ENCODE measurements at places on chromosomes 2 and 18.

DNA sequence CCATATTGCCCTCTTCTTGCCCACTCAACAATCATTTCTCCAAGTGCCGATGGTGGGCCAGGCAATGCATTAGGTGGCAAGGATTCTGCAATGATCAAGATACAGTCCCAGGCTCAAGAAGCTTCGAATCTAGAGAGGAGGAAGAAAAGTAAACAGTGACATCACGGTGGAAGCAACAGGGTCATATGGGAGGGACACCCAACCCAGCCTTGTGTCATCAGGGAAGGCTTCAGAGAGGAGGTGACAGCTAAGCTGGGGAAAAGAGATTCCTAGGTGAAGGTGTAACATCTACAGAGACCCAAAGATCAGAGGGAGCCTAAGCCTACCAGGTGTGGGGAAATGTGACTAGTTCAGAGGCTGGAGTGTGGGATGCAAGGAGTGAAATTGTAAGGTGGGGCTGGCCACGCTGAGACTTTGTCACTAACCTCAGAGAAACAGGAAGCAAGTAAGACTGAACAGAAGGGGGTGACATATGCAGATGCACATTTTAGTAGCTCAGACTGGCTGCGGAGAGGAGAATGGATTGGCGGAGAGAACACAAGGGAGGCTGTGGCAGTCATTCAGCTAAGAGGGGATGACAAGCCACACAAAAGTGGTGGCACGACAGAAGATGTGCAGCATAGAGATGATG lies 104.9 kb downstream of the ANKRD44 start:
- no peak for DNase-seq

- peak; percentile 16 for DNase-seq
These were observed 3.1 kb downstream of the GYPC start for GRCh38 chr2:126658905-126659561.

DNA sequence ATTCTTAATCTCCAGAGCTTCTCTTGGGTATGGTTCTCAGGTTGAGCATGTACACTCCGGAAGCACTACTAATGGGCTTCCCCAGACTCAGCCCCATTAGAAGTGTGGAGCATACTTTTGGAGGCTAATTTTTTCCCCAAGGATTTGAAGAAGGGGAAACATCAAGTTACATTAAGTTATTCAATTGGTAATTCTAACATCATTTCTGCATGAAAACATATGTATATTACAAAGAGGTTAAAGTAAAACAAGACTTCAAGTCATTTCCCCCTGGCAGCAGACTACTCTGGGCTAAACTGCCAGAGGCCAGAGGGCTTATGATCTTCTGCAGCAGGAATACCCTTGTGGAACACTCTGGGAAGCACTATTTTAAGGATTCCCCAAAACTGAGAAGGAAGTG lies 227.7 kb upstream of the STK17B start:
- DNase-seq = no peak

GRCh38 chr2:144128130-144128746 lies 391.7 kb downstream of the ZEB2 start:
- DNase-seq = no peak

- no peak for DNase-seq
These were observed 240.2 kb upstream of the TANK start for GRCh38 chr2:160920061-160920460.

GRCh38 chr2:201176081-201176481 lies 6.9 kb upstream of the CASP10 start:
- no peak for DNase-seq

- DNase-seq = no peak
These were observed 161.6 kb downstream of the RDH14 start for GRCh38 chr2:18398833-18399232.

DNA sequence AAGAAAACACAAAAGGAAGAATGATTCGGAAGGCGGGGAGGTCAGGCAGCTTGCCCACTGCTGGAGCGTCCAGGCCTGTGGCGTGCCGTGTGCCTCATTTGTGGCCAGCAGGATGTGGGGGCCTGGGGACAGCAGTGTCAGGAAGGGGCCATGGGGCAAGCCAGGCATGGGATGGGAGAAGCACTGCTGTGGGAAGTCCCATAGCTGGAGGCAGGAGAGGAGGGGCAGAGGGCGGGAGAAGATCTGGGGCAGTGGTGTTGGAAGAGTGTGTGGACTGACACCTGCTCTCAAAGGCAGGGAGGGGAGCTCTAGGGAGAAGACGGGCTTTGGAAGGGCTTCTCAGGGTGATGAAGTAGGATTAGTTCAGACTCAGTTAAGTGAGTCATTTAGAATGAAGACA lies 133.7 kb downstream of the ACOXL start:
- no peak for DNase-seq

GRCh38 chr2:106304612-106305184 lies 110.6 kb upstream of the UXS1 start:
- DNase-seq = no peak

DNA sequence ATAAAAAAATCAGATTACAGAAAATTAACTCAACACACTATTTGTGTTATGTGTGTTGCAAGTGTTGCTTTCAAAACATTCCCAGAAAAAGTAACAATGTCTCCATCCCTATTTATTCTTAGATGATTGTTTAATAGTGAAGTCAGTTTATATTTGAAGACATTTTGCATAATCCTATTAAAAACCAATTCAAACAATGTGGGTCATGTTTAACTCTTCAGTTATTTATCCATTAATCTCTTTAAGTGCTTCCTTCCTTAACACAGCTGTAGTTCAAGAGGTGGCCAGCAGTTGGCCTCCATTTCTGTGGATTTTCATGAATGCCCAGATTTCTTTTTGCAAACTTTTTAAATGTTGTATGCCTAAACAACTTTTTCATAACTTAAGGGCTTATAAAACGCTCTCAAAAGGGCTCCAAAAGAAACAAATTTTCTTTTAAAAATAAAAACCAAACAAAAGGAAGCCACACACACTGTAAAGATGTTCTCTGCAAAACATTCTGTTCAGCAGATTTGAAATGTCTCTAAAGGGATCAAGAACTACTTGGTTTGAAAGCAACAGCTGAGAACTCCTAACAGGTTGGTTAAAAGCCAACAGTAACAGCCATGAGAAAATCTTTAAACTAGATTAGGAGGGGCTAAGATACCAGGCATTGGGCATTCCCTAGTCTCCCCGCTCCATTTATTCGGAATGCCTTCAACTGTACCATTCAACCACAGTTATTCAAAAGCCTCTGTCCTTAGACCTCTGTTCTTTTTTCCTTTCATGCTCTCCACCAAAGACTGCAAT lies 71.5 kb downstream of the THADA start:
- DNase-seq = no peak

DNA sequence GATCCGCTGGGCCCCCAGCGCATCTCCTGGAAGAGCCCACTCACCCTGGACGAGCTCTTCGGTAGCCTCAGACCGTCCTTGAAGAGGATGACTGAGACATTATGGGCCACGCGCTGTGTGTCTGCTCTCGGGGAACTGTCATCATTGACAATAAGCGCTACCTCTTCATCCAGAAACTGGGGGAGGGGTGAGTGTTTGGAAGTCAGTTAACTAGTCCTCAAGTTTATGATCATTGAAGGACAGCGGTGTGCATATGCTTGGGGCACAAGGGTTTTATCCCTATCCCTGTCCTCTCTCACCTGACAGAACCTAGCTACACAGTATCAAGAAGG lies 586 bp downstream of the STK16 start:
- DNase-seq = no peak

DNA sequence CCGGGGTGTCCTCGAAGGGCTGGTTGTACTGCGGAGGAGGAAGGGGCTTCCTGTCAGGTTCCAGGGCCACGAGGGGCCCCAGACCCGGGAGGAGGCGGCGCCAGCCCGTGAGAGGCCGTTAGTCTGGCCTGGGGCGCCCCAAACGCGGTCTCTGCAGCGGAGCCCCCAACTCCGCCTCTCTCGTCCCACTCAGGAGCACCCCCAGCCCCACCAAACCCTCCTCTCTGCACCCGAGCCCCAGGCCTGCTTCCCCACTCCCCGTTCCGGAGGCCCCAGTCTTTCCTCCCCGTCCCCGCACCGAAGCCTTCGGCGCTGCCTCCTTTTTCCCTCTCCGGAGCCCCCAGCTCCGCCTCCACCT lies 473 bp downstream of the HJURP start:
- DNase-seq = no peak

DNA sequence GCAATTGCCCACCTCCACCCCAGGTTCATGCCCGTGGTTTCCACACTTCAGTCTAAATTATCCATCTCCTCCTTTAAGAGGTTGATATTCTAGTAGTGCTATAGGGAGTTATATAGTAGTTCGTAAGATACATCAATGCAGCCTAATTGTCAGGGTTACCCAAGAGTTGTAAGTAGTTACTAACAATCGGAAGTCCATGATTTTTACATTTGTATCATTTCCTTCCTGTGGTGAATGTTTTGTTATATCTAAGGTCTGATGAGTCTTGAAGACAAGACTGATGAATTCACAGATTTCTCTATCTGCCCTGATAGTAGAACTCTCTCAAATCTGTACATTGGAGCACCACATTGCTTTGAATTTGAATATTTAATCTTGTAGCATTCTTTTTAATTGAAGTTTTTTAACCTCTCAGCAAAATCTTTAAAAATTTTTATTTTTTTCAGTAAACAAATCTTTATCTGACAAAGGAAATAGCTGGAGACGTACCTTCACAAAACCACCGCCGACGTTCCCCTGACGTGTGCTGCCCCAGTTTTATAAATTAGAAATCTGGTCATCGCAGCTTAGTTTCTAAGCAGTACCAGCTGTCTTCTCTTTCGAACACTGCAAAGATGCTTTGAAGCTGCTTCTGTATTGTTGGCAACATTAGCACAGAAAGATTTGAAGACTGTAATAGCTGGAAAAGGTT lies 264.5 kb downstream of the SOCS6 start:
- DNase-seq = no peak

DNA sequence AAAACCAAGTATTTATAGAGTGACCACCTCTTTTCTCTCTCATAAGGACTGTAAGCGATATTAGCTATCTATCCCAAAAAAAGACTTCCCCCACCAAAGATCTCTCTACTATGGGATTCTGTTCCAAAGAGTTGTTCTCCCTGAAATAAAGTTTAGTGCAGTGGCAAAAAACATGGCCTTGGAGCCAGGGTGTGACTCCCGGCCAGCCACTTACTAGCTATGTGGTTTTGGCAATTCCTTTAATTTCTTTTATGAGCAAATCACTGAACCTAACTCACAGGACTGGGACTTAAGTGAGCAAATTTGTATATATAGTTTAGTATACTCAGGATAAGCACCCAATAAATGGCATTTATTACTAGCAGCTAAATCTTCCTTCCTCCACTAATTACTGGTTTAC lies 42.6 kb downstream of the SESTD1 start:
- DNase-seq = no peak

GRCh38 chr2:233919319-233919718 lies 2.1 kb downstream of the TRPM8 start:
- DNase-seq = no peak

- no peak for DNase-seq
These were observed 1010.9 kb upstream of the NXPH2 start for GRCh38 chr2:139790807-139791752.

GRCh38 chr2:103459283-103459682 lies 697.5 kb downstream of the TMEM182 start:
- DNase-seq = no peak

GRCh38 chr18:23177433-23178072 lies 42.3 kb downstream of the CABLES1 start:
- DNase-seq = no peak

GRCh38 chr2:44171018-44171417 lies 2.3 kb downstream of the PPM1B start:
- DNase-seq = peak; percentile 57

DNA sequence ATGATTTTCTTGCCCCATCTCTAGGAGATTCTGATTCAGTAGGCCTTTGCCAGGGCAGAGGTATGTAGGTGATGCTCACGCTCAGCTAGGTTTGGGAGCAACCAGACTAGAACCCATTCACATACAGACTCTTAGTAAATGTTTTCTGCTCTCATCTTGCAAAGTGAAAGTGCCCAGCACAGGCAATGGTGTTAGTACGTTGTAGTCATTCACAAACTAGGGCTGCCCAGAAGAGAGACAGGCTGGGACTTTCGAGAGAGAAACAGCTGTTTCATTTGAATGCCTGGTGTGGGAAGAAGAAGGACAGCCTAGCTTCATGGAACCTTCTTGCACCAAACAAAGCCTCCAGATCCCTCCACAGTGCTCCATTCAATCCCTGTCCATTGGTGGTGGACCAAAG lies 19.4 kb downstream of the DDX18 start:
- DNase-seq = no peak

GRCh38 chr2:156427074-156427473 lies 9.1 kb upstream of the GPD2 start:
- DNase-seq = no peak

- DNase-seq = no peak
These were observed 174.8 kb downstream of the UBR3 start for GRCh38 chr2:170002096-170002495.

DNA sequence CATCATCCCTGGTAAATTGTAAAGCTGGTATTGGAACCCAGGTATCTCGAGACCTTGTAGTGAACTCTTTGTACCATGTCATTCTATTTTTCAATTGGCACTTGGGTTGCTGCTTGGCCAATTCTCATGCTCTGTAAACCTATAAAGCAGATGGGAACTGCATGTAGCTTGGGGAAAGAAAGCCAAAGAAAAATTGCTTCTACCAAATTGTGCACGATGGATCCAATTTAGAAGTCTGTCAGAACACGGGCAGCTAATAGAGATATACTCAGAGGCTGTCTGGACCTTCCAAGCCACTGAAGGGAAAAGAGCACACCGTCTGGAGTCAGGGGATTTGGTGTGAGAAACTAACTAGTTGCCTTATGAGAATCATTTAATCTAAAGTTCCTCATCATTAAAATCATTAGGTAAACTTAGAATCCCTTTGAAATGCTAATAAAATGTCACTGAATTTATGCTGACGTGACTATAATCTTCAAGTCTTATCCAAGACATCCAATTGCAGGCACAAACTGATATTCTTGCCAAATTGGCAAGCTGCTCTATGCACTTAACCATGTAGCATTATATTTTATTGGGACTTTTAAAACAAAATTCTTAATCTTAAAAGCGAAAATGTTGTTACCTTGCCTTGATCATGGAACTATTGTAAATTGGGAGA lies 206.8 kb downstream of the DCC start:
- no peak for DNase-seq

GRCh38 chr2:95310651-95311050 lies 13.5 kb downstream of the KCNIP3 start:
- no peak for DNase-seq
